ENCODE measurements at places on chromosomes 11 and 22.

DNA sequence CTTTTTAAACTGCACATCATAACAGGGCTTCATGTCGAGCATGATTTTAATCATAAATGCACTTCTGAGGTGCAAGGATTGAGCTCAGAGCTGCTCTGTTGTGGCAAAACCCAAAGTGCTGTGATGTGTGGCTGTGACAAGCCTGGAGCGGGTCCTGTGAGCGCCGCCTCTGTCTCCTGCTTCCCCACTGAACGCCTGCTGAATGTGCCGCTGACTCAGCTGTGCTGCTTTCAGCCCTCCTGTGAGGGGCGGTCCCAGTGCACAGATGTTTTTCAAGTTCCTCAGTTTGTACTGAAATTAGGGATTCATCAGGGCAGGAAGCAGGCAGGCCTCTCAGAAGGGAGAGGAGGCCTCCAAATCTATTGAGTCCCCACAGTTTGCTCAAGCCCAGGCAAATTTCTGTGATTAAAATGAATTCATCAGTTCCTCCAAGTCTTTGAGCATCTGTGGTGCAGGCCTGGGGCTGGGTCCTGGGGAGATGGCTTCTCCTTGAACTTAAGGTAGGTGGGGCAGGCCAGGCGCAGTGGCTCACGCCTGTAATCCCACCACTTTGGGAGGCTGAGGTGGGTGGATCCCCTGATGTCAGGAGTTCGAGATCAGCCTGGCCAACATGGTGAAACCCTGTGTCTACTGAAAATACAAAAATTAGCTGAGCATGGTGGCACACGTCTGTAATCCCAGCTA lies 3.0 kb upstream of the GTSE1 start:
- no peak for DNase-seq

GRCh38 chr11:87440076-87440770 lies 402.5 kb downstream of the TMEM135 start:
- no peak for DNase-seq

DNA sequence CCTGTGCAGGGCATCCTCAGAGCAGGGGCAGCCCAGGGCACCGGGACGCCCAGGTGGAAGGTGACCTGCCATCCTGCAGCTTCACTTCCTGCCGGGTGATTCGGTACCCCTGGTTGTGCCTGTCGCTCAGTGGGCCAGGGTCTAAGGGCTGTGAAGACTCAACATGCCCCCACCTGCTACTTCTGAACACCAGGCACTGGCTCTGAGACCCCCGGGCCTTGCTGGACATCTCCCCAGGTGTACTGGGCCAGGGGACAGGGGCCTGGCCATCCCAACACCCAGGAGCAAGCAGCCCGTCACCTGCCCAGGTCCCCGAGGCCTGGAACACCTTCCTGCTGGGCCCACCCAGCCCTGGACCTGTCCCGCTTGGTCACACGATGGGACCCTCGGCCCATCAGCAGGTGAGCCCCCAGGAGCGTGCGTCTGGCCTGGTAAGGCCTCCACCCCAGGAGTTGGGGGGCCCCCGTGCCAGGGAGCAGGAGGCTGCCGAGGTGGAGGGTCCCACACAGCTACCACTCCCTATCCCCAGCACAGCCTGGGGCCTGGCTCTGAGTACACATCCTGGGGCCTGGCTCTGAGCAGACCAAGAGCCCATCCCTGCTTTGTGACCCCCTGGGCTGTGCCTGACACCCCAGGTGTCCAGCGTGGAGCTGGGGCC lies 3.9 kb upstream of the MUC5B start:
- no peak for DNase-seq

- DNase-seq: no peak
Observed at GRCh38 chr22:33897448-33897835, 22.8 kb downstream of the LARGE1 start.

DNA sequence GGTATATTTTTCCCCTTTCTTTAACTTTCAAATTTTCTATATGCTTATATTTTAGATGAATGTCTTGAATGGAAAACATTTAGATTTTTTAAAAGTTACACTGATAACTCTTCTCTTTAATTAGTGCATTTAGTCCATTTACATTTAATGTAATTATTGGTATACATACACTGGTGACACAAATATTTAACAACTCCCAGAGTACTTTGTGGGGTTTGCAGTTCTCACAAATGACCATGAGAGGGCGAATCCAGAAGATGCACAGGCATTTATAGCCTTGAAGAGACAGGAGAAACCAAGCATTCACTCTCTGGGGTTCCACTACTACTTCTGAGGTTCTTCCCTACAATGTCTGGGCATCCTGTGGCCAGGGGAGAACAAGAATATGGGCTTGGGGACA lies 125.1 kb downstream of the TIMP3 start:
- no peak for DNase-seq

GRCh38 chr11:78748918-78749690 lies 174.4 kb upstream of the NARS2 start:
- DNase-seq: no peak
